Stimulated activated CD4-positive, alpha-beta T cell treated with anti-CD3 and anti-CD28 coated beads, Interleukin-15, amount 100 ng/mL, for 24 hours (primary cell): ENCODE measurements at places on chromosomes 5 and 9.

DNA sequence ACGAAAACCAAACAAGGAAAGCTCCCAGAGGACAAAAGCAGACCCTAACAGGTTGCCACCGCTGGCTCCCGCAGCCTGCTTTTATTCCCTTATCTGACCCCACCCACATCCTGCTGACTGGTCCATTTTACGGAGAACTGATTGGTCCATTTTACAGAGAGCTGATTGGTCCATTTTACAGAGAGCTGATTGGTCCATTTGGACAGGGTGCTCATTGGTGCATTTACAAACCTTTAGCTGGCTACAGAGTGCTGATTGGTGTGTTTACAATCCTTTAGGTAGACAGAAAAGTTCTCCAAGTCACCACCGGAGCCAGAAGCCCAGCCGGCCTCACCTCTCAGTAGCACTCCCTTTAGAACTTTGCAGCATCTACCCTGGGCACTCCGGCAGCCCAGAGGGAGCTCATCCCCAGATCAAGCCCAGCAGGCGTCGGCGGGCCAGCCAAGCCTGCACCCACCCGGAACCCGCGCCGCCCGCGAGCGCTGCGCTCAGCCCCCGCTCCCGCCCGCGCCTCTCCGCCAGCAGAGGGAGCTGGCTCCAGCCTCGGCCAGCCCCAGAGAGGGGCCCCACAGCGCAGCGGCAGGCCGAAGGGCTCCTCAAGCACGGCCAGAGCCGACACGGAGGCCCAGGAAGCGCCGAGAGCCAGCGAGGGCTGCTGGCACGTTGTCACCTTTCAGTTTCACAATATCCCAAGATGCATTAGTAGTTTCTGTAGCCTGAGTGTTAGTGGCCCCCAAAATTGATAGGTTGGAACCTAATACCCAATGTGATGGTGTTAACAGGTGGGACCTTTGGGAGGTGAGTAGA is 35.3 kb upstream of the CLPTM1L start:
- DNase-seq, result peak; percentile 63

GRCh38 chr9:121651295-121652020 is at the start of gene DAB2IP:
Gene DAB2IP, plus strand, starts transcription at chr9:121651634. Its CDS starts 142 bp downstream, at chr9:121651776.
- peak; percentile 20 for DNase-seq

DNA sequence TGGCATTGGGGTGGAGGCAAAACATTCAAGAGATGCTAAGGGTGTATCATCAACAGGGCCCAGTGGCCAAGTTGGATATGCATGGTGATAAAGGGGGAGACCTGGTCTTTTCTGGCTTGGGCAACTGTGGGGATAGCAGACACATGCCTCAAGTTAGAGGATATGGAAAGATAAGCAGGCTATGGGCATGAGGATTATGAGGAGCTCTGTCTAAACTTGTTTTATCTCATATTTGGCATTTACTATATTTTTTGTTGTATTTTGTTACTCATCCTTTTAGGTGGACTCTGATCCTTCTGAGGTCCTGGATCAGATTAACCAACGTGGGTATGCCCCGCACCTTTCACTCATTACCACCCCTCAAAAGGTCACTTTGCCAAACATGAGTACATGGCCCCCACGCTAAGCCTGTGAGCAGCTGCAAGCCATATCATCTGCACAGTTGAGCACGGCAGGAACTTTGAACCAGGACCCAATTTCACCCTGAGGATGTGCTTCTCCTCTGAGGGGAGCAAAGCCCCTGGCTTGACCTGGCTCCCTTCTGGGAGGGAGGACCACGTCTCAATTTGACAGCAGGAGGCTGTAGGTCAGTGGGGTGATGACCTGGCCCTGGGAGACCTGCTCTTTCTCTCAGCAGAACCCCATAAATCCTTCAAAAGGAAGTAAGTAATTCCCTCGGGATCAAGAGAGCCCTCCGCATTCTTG is 71.1 kb upstream of the CD180 start:
- DNase-seq, result no peak

DNA sequence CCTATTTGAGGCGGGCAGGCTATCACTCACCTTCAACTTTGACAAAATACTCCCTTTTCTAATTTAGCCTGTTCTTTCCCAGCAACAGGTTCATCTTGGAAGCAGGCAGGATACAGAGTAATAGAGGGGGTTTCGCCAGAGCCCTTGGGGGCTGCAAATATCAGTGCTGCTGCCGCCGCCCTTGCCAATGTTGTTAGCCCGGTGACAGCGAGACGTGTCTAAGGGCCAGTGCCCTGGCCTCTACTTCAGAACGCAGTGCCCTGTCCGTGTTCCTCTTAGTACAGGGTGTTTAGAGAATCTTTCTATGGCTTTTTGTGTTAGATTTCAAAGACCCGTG is 703 bp downstream of the FAM120AOS start:
- peak; percentile 12 for DNase-seq

GRCh38 chr9:114894609-114895433 is 35.6 kb downstream of the TNFSF8 start:
- DNase-seq, result peak; percentile 65

- no peak for DNase-seq
Measured at GRCh38 chr5:55306641-55307382, 682 bp downstream of the DHX29 start.

DNA sequence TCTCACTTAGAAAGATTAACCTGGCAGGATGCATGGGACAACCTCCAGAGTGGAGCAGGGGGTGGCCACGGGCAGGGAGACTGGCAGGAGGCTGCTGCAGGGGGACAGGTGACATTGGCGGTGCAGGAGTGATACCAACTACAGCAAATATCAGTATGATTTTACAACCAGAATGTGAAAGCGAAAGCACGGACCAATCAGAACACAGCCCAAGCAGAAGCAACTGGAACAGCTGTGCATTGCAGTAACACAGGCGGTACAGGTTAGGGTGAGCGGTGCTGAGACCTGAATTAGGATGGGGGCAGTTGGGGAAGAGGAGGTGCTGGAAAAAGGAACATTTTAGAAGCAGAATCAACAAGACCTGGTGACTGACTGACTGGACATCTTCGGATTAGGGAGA is 29.3 kb downstream of the POLR1E start:
- DNase-seq, result no peak

GRCh38 chr5:133828722-133829121 is 139.7 kb downstream of the C5orf15 start:
- no peak for DNase-seq

DNA sequence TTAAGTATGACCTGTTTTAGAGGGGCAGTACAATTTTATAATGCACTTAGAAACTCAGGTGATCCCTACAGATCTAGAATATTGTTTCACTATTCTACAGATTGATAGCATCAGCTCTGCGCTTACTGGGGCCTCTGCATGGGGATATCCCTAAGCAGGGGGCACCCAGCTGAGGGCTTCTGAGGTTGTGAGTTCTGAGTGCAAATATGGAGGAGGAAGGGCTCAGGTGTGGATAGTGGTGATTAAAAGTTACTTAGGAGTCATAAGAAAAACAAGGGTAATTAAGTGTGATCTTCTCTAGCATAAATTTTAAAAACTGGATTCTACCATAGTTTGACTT is 274.4 kb downstream of the EFNA5 start:
- no peak for DNase-seq

- DNase-seq, result no peak
Measured at GRCh38 chr5:1733369-1733768, 66.3 kb downstream of the MRPL36 start.

DNA sequence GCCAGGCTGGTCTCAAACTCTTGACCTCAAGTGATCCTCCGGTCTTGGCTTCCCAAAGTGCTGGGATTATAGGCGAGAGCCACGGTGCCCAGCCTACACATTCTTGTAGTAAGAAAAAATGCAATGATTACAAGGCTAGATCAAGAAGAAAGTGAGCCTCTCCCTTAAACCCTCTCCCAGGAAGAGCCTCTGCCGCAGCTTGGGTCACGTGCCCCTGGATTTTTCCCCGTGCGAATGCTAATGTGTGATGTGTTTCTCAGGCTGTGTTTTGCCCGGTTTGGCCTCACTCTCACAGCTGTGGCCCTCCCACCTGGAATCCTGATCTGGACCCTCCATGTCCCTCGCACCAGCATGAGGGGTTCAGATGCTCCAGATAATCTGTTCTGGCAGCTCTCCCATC is 6.9 kb downstream of the PLPP7 start:
- DNase-seq, result no peak

DNA sequence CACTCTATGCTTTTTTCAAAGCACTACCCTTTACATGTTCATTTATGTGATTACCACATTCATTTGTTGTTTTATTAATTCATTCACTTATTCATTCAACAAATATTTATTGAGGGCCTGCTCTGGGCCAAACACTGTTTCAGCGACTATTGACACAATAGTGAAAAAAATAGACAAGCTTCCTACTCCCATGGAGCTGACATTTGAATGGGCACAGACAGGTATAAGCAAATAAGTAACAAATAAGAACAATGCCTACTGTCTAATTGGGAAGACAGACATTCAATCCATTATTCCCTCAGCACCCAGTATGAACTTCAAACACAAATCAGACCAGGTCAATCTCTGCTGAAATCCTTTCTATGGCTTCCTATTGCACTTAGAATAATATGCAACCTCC is 156.9 kb upstream of the NR3C1 start:
- DNase-seq, result no peak

GRCh38 chr5:168879929-168880328 is 300.8 kb upstream of the PANK3 start:
- no peak for DNase-seq

GRCh38 chr5:68225911-68226545 is 10.5 kb downstream of the PIK3R1 start:
- DNase-seq, result no peak

- no peak for DNase-seq
Measured at GRCh38 chr9:126347093-126347492, 20.5 kb downstream of the MVB12B start.

DNA sequence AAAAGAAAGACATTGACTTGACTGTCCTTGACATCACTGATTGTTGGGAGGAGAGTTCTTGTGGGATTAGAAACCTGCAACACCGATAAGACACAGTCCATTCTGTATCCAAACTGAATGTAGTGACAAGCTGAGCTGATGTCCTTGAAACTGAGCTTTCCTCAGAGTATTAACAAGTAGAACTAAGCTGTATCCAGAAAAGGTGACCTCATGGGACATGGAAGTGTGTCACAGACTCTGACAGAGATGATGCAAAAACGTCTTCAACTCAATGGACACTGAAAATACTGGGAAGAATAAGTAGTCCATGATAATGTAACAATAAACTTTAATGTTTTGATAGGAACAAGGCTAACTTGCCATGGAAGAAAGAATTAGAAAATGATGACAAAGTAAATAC is 690.1 kb downstream of the CDH18 start:
- no peak for DNase-seq

- no peak for DNase-seq
Measured at GRCh38 chr9:114237781-114238180, 82.4 kb downstream of the COL27A1 start.

DNA sequence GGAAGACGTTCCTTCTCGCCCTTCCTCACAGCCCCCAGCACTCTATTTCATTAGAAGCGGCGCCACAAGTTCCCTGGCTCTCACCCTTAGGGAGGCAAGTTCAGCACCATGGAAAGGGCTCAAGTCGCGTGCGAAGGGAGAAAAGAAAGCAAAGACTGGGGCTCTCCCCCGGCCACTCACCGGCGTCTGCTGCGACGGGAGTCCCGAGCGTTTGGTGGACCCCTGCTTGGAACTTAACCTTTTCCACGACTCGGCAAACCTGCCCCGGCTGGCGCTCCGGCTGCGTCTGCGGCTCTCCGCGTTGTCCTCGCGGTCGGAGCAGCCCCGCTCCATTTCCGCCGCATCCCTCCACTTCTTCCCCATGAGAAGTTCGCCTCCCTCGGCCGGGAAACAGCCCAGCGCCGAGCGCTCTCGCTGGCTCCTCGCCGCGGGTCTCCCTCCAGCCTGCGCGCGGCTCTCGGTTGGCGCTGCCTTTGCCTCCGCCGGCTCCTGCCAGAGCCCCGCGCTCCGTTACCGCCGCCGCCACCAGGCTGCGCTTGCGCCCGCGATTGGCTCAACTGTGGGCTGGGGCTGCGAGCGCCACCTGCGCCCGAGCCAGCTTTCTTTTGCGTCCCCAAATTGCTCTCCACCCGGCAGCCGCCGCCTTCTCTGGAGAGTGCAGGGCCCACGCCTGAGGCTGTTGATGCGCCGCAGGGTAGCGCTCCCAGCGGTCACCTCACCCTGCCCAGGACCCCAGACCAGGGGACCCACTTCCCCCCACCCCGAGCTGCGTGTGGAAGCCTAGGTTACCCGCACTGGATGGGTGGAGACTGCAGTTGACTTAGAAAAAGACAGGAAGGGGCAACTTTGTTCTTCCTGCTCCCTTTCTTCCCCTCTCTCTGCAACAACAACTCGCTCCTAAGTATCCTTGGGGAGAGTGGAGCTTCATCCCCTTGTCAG is 321.6 kb downstream of the CEMIP2 start:
- DNase-seq, result peak; percentile 59

DNA sequence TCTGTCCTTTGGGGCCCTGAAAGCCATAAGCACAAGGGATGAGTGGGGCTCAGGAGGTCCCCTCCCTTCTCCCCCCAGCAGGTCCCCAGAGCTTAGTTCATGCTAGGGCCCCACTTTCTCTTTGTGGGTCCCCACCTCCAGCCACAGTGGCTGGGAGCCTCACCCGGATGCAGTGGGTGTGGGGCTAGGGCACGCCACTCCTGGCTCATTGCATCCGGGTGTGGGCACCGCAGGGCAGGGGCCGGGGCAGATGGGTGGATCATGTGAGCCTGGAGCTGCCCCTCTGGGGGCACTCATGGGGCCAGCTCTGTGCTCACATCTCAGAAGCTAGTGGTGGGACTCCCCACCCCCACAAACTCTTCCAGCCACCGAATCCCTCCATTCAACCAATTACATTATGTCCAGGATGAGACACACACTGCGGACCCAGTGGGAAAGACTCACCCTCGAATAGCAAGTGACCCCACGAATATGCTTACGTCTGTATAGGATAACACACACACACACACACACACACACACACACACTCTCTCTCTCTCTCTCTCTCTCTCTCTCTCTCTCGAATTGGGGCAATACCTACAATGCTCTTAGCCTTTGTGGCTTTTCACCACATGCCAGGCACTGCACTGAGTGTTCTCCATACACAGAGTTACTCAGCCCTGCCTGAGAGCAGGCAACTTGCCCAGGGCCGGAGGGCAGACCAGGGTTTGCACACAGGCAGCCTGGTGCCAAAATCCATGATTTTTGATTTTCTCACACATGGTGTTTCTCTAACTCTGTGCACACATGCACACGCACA is 16.8 kb upstream of the PHYKPL start:
- DNase-seq, result no peak

DNA sequence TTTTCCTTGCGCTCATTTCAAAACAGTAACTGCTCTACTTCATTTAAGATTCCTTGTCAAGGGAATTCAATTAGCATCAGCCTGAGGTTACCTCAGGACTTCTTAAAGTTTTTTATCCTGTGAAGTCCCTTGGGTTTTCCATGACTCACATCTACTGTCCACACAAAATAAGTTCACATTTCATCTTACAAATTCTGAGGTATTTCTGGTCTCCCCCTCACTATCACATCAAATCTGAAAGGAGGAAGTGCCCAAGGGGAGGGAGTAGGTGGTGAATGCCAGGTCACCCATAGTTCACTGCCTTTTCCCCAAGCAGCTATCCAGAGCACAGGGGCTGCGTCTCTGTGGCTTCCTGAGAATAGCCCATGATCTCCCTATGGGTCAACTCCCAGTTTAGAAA is 227.1 kb upstream of the NREP start:
- no peak for DNase-seq

- DNase-seq, result no peak
Measured at GRCh38 chr5:149575131-149575530, 6.2 kb upstream of the ARHGEF37 start.

GRCh38 chr9:18516965-18517364 is 43.0 kb downstream of the ADAMTSL1 start:
- DNase-seq, result no peak
